Parietal lobe (tissue), 2 donors: ENCODE measurements at places on chromosomes 4 and X. TPM values are rescaled to one million over a fixed set of nuclear protein-coding genes. Genes with fewer than 3 reads are reported as not detected.

ANK2 gene
- total RNA-seq = 1,069 TPM

SPIN2A gene
- total RNA-seq = 2.5 TPM

FRMD7 gene
- total RNA-seq = not detected

PDLIM3 gene
- 22.5 TPM for total RNA-seq

USP17L5 gene
- not detected for total RNA-seq

SPANXD gene
- total RNA-seq = not detected

GRIA3 gene
- 101 TPM for total RNA-seq

STOX2 gene
- total RNA-seq = 48.5 TPM

CFAP47 gene
- total RNA-seq = 5.6 TPM

NMU gene
- total RNA-seq = 2.2 TPM

NAA15 gene
- 59.5 TPM for total RNA-seq

SPIN2B gene
- total RNA-seq = 11.9 TPM

TEX11 gene
- total RNA-seq = not detected

L1CAM gene
- total RNA-seq = 195 TPM

ZAR1 gene
- total RNA-seq = 0.94 TPM

CENPI gene
- total RNA-seq = 13.5 TPM

TXK gene
- 2.8 TPM for total RNA-seq

GLUD2 gene
- total RNA-seq = 1.6 TPM

PABPC1L2B gene
- total RNA-seq = not detected

SORBS2 gene
- total RNA-seq = 156 TPM

GABRB1 gene
- 139 TPM for total RNA-seq

LIN54 gene
- total RNA-seq = 26.9 TPM

TMEM131L gene
- total RNA-seq = 81.7 TPM

SLC7A11 gene
- 13.1 TPM for total RNA-seq

RNF128 gene
- 1.3 TPM for total RNA-seq

IL3RA gene
- 1.6 TPM for total RNA-seq

PABPC1L2A gene
- total RNA-seq = 0.94 TPM

AKAP14 gene
- total RNA-seq = not detected

SATL1 gene
- total RNA-seq = 3.1 TPM

COL4A6 gene
- total RNA-seq = 6.3 TPM

CHM gene
- 52.9 TPM for total RNA-seq

TIGD4 gene
- 3.1 TPM for total RNA-seq

GLRB gene
- total RNA-seq = 37.9 TPM

USP27X gene
- total RNA-seq = 13.1 TPM

JADE1 gene
- total RNA-seq = 42.9 TPM

TEX13B gene
- not detected for total RNA-seq

PRSS12 gene
- total RNA-seq = 88.3 TPM

P2RY10 gene
- total RNA-seq = not detected

MAB21L2 gene
- total RNA-seq = not detected

CPLX1 gene
- 2.5 TPM for total RNA-seq

C4orf50 gene
- total RNA-seq = 28.2 TPM

TAF7L gene
- 0.31 TPM for total RNA-seq

ARL9 gene
- 3.8 TPM for total RNA-seq

FGFRL1 gene
- total RNA-seq = 5.3 TPM

GABRE gene
- total RNA-seq = 3.1 TPM

TRIM61 gene
- total RNA-seq = 1.6 TPM

C4orf51 gene
- total RNA-seq = not detected

TNIP3 gene
- total RNA-seq = not detected

CRLF2 gene
- not detected for total RNA-seq

MAGEB2 gene
- not detected for total RNA-seq

RBMXL3 gene
- total RNA-seq = not detected

HS3ST1 gene
- total RNA-seq = 10.0 TPM
